ENCODE measurements at places on chromosomes 13 and 19. TPM values are rescaled to one million over a fixed set of nuclear protein-coding genes. Genes with fewer than 3 reads are reported as not detected.
A peak's percentile ranks its signal among the peaks of the same experiment; 100 is the strongest.

- peaks cover 31% of the 10 kb centered on the region for H3K4me1 ChIP-seq
- H3K27ac ChIP-seq = peak overlapping the region; percentile 88
These were observed 757 bp downstream of the WIZ start for GRCh38 chr19:15448778-15449619.

DNA sequence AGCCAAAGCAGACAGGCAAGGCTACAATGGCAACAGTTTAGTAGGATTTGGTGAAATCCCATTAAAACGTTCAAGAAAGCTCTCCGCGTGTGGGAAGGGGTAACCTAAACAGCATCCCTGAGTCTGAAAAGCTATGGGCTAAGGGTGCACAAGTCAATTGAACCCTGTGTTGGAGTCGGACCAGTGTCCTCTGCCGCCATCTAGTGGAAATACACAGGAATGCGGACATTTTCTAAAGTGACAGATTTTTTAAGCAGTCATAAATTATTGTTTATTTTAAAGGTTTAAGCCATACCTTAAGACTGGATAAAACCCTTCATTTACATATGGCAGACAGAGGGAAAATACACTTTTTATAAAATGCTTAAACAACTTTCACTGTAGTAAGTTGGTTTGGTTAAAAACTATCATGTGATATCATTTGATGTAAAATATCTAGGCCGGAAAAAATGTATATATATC, 26.5 kb upstream of the LSM14A start:
- H3K4me3 ChIP-seq = no peak overlapping the region
- H3K27ac ChIP-seq = no peak overlapping the region
- no peaks in the 10 kb centered on the region for H3K4me1 ChIP-seq
- H3K36me3 ChIP-seq = no peaks in the 10 kb centered on the region

GRCh38 chr13:29816715-29817114, 33.7 kb downstream of the UBL3 start:
- H3K36me3 ChIP-seq = no peaks in the 10 kb centered on the region
- H3K4me3 ChIP-seq = no peak overlapping the region
- no peak overlapping the region for H3K27ac ChIP-seq
- H3K27me3 ChIP-seq = no peaks in the 10 kb centered on the region
- no peak for DNase-seq

The ZNF709 gene
- total RNA-seq = 2.5 TPM

GRCh38 chr19:19271828-19272599, 1.1 kb downstream of the TM6SF2 start:
- no peak overlapping the region for H3K27ac ChIP-seq
- H3K4me3 ChIP-seq = no peak overlapping the region
- no peak for DNase-seq
- no peaks in the 10 kb centered on the region for H3K27me3 ChIP-seq
- H3K36me3 ChIP-seq = peaks cover 11% of the 10 kb centered on the region

All from esophagus muscularis mucosa (tissue), 4 donors.